ENCODE measurements at places on chromosomes 1 and 21.

DNA sequence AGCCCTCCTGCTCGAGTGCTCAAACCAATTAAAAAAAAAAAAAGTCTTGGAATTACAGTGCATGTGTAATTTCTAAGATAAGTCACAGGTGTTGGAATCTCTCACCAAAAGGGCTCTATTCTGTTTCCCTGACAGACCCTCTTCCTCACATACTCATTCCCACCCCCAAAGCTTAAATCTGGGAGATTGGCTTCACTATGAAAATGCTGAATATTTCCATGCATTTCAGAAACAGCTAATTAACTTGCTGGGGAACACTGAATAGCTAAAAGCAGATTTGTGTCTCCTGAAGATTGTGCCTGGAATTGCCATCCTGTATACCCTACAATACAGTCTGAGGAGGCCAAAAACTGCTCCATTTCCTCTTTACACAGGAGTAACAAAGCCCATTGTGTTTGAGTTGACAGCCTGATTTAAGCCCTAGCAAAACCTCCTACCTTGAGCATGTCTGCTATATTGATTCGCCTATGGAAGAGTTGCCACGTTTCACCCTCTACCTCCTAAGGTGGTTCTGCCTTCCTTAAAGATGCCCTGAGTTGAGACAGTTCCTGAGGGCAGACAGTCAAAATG is 1.4 kb upstream of the PIK3R3 start:
- no peak for DNase-seq

- DNase-seq: no peak
Measured at GRCh38 chr1:77954521-77954920, 24.4 kb downstream of the FUBP1 start.

DNA sequence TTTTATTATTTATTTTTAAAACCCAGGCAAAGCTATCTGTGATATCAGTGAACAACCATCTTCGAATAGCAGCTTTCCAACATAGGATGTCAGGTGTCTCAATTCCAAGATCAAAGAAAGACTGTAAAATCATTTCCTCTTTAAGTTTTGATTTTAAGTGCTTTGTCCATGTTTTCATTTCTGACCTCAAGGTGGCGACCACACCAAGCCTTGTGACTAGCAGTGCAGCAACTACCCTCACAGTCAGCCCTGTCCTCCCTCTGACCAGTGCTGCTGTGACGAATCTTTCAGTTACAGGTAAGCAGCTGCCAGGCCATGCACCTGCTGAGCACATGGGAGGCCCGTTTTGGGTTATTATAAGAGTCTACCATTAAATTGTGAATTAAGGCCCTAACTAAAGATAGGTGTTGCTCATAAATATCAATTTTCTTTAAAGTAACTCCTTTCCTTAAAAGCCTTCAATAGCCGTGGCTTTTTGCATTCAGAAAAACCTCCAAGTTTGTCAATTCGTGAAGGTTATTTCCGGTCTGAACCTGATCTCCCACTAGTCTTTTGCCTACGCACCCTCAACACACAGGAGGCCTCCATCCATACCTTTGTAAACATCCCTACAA is 117.0 kb downstream of the CD247 start:
- peak; percentile 70 for DNase-seq

GRCh38 chr1:28973596-28974421 is 59.4 kb downstream of the EPB41 start:
- DNase-seq: no peak

- DNase-seq: no peak
Measured at GRCh38 chr1:148373192-148373925, 109.7 kb downstream of the PPIAL4G start.

DNA sequence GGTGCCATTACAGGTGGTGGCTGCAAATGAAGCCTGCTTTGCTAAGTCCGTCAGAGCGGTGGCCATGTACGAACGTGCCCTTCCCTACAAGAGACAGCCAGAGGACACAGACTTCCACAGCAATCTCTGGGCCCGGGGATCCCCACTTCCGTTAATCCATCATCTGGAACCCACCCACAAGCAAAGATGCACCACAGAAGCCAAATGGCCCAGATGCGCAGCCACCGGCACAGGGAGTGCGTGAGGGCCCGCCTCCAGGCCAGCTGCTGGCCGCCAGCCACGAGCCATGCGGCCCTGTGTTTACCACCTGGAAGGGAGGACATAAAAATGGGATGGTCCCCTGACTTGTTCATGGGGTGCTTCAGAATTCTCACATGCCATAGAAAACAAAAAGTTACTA is 22.1 kb downstream of the MRAP start:
- DNase-seq: no peak

DNA sequence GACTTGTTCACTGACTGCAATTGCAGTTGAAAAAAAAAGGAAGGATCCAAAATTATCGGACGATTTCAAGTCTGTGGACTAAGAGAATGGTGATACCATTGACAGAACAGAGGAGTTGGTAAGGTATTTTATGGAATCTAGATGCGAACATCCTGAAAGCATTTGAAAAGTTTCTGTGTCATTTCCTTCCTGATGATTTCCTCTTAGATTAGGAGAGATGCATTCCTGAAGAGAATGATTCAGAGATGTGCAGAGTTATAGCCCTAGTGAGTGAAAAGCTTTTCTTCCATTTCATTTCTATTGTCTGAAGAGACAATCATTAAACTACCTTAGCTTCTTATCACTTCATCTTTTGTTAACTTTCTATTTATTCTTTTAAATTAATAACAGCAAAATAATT is 200.0 kb downstream of the KCNK2 start:
- no peak for DNase-seq

DNA sequence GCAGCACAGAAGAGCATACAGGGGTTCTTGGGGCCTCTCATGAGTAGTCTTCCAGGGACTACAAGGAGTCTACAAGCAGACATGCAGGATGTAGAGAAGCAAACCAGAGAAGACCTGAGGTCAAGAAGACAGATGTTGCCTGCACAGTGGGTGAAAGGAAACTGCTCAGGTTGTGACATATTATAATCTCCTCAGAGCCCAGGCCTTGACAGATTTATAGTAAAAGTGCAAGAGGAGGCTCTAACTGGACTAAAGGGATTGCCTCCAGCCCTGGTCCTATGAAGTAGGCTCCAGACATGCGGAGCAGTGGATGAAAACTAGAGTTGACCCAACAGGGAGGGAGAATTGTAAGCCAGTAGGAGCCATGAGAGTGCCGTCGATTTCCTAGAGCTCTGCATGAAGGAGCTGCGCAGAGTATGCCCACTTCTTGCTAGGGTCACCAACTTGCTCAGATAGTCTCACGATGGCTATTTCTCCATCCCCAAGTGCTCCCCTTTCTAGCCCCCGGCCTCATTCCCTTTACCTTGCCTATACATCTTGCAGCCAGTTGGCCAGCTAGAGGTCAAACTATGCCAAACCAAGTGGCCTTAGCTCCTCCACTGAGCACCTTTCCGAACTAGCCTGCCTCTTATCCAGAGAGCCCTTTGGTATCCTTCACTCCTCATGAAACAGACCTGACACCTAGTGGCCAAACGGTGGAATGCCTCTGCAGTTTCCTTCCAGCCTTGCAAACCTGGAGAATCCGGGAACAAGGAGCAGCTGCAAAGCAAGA is 36.2 kb upstream of the IPO9 start:
- peak; percentile 85 for DNase-seq

- DNase-seq: no peak
Measured at GRCh38 chr1:16164213-16165072, 8.6 kb upstream of the EPHA2 start.

DNA sequence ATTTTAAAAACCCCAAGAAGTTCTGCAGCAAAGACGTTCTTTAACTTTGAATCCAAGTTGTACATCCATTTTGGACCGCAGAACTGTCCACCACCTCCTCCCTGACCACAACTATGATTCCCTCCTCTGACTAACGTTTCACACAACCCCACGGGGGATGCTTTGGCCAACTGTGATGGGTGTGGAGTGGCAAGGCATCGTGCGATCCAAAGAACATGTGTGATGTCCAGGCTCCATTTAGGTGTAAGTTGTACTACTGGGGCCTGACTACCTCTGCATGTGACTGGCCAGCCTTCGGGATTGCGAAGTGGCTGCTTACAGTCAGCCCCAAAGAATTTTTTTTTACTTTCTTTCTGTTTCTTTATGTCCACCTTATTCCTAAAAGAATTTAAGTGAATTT is 6.7 kb downstream of the KCNJ15 start:
- DNase-seq: no peak

GRCh38 chr1:234533975-234534876 is 55.2 kb upstream of the TARBP1 start:
- DNase-seq: no peak

GRCh38 chr1:227357171-227357926 is 39.1 kb upstream of the CDC42BPA start:
- peak; percentile 63 for DNase-seq

GRCh38 chr1:229249854-229250644 is 20.9 kb upstream of the RAB4A start:
- DNase-seq: peak; percentile 75

- DNase-seq: peak; percentile 74
Measured at GRCh38 chr1:109307274-109308021, 637 bp upstream of the MYBPHL start.

DNA sequence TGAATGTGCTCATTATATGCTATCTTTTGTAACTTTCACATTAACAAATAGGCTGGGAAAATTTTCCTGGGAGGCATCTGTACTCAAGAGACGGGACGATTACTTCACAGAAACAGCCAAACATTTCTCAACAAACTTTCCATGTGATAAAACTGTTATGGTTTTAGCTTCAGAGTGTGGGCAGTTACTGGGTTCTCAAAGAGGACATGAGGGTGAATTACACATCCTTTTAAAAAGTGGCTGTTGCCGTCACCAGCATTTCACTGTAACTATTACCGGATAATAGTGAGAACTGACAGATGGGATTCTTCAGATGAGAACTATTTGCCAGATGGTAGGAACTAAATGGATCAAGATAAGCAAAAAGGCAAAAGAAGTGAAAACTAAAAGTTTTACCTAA is 109.1 kb downstream of the APP start:
- no peak for DNase-seq

GRCh38 chr1:41568204-41568603 is 83.7 kb upstream of the EDN2 start:
- no peak for DNase-seq

DNA sequence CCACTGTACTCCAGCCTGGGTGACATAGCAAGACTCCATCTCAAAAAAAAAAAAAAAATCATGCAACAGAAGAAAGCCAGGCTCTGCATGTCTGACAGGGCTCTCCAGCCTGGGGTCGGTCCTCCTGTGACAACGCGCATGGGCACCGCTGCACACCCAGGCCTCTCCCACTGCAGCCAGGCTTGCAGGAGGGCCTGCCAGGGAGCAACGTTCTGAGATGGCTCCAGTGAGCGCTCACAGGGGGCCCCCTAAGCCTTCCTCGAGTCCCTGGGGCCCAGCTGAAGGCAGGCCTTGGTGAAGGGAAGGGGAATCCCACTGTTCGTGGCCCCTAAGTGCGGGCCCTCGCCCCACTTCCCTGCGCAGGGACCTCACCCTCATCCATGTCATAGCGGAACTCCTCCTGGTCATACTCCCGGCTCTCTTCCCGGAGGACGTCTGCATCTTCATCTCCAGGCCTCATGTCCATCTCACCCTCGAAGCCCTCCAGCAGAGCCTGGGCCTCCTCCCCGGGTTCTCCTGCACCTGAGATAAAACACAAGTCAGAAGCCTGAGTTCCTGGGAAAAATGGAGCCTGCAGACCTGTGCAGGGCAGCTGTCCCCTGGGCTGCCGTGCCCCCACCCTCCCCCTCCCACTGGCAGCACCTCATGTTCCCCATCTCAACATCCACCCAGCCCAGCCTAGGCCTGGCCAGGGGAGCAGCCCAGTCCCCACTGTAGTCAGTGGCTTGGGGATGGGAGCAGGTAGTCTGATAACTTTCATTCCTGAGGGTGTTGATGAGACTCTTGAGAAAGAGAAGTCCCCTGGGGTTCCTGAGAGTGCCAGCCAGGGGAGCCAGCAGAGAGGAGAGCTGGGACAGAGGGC is 20.3 kb downstream of the RSPH1 start:
- DNase-seq: no peak

GRCh38 chr1:51941528-51941927 is 49.0 kb downstream of the RAB3B start:
- no peak for DNase-seq

DNA sequence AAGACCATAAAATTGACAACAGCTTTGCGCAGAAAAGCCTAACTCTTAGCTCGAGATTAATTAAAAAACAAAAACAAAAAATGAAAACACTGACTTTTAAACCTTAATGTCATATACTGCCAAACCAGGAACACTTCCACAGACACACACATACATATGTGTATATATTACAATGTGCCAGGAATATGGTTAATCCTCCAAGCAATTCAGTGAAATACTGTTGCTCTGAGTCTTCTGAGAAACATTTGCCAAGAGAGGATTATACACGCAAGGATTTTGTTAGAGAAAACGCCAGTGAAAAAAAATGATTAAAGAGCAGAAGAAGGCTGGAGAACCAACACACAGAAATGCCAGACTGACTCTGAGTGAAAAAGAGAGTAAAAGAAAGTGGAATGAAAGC is 116.7 kb upstream of the CHRM3 start:
- DNase-seq: no peak

- no peak for DNase-seq
Measured at GRCh38 chr1:15578921-15579682, 5.7 kb downstream of the AGMAT start.

DNA sequence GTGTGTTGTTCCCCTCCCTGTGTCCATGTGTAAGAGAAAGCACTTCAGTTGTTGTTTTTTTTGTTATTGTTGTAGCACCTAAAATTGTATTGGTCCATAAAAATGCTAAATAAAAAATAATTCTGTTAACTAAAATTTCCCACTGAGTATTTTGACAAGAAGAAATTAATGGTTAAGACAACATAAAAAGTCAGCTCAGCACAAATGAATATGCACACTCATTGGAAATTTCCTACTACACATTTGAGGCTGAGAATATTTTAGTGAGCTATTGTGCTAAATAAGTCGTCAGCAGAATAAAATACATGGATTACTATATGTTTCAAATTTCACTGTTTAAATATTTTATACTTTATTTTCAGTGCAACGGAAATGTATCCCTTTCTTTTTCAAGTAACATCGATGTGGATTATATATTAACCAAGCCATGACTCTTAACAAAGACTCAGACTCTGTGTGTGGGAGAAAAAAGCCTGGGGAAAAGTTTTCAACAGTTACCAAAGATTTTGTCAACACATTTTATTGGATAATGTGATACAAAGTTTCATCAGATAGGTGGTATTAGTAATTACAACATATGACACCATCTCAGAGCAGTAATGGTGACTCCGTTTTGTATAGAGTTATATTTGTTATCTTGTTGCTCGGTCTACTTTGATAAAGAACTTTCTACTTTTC is 63.4 kb downstream of the LYPLAL1 start:
- DNase-seq: no peak

- peak; percentile 80 for DNase-seq
Measured at GRCh38 chr1:194535369-194535768, 1349.0 kb upstream of the B3GALT2 start.
